ELF-1 (cell line): ENCODE measurements at places on chromosomes 12 and 14.
A peak's percentile ranks its signal among the peaks of the same experiment; 100 is the strongest.

DNA sequence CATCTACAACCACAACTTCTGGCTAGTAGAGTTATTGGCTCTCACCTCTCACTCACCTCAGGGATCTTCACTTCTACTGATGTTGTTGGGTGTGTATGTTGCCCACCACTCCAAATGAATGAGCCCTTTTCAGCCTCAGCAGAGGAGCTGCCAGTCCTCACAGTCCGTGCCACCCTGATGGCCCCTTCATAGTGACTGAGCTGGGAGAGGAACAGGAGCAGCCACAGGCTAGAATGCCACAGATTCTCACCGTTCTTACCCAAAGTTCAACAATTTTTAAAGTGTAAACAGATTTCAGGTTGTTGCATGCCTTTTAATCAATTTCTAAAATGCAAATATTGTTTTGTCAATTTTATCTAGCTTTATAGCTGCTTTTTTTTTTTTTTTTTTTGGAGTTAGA is 74.5 kb upstream of the DNM1L start:
- DNase-seq = no peak

GRCh38 chr12:75656648-75657047 is 145.2 kb upstream of the KRR1 start:
- DNase-seq = no peak

DNA sequence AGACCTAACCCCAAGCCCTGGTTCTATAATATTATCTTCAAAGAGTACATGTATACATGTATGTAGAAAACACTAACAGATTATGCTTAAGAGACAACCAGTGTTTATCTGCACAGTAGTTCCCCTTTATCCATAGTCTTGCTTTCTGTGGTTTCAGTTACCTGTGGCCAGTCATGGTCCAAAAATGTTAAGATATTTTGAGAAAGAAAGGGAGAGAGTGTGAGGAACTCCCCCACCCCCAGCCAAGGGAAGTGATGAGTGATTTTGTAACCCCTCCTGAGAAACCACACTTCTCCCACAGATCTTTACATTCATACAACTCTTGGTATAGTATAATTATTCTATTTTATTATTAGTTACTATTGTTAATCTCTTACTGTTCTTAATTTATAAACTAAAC is 77.3 kb upstream of the CNTN1 start:
- DNase-seq = no peak

DNA sequence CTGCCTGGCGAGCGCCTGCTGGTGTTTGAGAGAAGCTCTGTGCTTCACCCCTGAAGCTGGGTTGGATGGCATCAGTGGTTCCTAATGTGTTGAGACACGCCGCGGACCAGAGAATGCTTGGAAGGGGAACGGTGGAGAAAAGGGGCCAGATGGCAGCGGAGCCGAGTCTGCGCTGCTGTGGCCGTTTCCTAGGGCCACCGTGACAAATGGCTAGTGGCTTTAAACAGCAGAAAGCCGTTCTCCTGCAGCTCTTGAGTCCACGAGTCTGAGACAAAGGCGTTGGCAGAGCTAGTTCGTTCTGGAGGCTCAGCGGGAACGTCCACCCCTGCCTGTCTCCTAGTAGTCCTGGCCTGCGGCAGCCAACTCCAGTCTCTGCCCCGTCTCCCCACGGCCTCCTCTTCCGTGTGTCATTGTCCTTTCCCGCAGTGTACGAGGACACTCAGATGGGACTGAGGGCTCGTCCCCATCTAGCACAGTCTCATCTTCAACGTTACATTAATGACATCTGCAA is 103.6 kb downstream of the ADGRD1 start:
- no peak for DNase-seq

GRCh38 chr12:19741132-19741489 is 301.8 kb downstream of the AEBP2 start:
- DNase-seq = no peak

GRCh38 chr12:12563290-12563928 is 746 bp upstream of the DUSP16 start:
- DNase-seq = no peak

- DNase-seq = no peak
Observed at GRCh38 chr14:32186248-32186647, 15.6 kb upstream of the RNU6-7 start.

DNA sequence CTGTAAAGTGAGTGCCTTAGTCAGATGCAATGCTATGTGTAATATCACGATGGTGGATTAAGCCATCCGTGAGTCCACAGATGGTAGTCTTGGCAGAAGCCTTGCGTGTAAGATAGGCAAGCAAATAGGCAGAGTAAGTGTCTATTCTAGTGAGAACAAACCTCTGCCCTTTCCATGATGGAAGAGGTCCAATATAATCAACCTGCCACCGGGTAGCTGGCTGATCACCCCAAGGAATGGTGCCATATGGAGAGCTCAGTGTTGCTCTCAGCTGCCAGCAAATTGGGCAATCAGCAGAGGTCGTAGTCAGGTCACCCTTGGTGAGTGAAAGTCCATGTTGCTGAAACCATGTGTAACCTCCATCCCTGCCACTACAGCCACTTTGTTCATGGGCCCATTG is 371.2 kb upstream of the LRFN5 start:
- no peak for DNase-seq

GRCh38 chr12:16857456-16857923 is 251.5 kb upstream of the LMO3 start:
- no peak for DNase-seq

DNA sequence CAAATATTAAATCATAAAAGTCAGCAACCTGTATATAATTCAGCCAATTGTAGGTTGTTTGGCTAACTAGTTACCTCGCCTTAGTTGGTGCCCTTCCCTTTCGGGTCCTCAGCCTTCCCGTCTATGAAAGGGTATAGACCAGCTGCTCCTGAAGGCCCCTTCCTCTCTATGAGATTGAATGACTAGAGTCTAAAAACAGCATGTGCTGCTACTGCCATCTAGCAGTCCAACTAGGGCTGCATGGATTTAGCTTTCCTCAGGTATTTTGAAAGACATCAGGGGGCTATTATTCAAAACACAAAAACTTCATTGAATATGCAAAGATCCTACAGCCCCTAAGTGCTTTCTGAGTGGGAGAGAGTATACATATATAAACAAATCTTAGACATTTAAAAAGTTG is 37.0 kb upstream of the TMEM263 start:
- peak; percentile 41 for DNase-seq

- no peak for DNase-seq
Observed at GRCh38 chr12:20822415-20822814, 11.9 kb downstream of the SLCO1B3 start.

GRCh38 chr14:77882098-77882497 is 82.2 kb downstream of the ADCK1 start:
- DNase-seq = no peak

GRCh38 chr12:54007538-54008259 is 1.1 kb upstream of the HOXC8 start:
- DNase-seq = no peak

GRCh38 chr12:112590281-112590680 is 171.5 kb downstream of the PTPN11 start:
- DNase-seq = peak; percentile 4

- DNase-seq = no peak
Observed at GRCh38 chr12:109621211-109621694, 47.7 kb downstream of the MVK start.

GRCh38 chr14:54192610-54193009 is 204.2 kb upstream of the CDKN3 start:
- no peak for DNase-seq

GRCh38 chr14:104518659-104519350 is 60.8 kb upstream of the C14orf180 start:
- DNase-seq = no peak

DNA sequence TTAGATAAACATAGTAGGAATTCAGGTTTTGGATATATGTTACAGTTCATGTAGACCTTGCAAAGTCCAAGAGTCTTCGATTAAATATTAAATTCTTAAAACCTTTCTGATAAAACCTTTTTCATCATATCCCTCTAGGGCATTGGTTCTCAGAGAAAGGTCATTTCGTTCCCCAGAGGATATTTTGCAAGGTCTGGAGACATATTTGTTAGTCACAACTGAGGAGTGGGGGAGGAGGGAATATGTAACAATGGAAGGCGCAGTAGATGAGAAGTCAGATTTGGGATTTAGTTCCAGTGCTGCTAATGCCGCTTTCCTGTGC is 5.3 kb downstream of the TMEM253 start:
- DNase-seq = no peak

GRCh38 chr12:89723276-89723675 is 14.6 kb upstream of the ATP2B1 start:
- no peak for DNase-seq

GRCh38 chr12:34097213-34097612 is 74.9 kb downstream of the ALG10 start:
- DNase-seq = no peak

GRCh38 chr14:86334355-86334754 is 804.4 kb downstream of the FLRT2 start:
- no peak for DNase-seq

GRCh38 chr14:104805326-104805678 is 4.4 kb downstream of the ZBTB42 start:
- DNase-seq = peak; percentile 25

DNA sequence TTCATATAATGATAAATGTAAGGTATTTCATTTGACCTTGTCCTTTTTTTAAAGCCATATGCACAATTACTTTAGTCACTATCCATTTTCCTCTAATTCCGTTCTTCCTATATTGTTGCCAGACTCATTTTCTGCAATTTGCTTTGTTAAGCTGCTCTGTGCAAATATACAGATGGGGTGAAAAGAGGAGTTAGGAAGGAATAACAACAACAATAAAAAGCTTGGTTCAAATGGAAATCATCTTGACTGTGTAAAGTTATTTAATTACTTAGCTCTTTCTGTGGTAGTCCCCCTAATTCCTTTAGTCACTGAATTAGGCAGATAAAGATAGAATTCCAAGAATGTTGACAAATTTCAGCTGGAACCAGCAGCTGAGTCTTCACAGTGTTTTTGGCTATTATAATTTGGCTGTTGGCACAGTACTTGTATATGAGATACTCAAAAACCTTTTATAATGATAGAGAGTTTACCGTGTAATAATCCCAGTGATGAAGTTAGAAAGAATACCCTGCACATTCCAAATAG is 838.0 kb downstream of the RPS29 start:
- no peak for DNase-seq

GRCh38 chr12:67457136-67457535 is 188.0 kb downstream of the CAND1 start:
- no peak for DNase-seq

- DNase-seq = no peak
Observed at GRCh38 chr12:70724444-70724843, 87.2 kb upstream of the PTPRB start.

GRCh38 chr12:131140697-131141096 is 187.0 kb downstream of the ADGRD1 start:
- DNase-seq = no peak

- no peak for DNase-seq
Observed at GRCh38 chr14:93536945-93537344, 106.2 kb downstream of the UNC79 start.

- DNase-seq = no peak
Observed at GRCh38 chr14:69664865-69665526, 53.6 kb downstream of the SUSD6 start.

DNA sequence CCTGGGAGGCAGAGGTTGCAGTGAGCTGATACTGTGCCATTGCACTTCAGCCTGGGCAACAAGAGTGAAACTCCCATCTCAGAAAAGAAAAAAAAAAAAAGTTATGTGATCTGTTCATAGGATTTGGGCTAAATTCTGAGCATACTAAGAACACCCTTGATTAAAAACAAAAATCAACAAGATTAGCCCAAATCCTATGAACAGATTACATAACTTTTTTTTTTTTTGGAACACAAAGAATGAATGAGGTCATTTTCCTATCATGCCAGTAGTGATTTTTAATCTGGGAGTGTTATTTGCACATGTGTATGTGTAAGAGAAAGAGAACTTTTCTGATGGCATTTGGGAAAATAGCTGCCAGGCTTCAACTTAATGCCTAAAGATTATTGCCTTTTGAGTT is 208.7 kb downstream of the ERC1 start:
- DNase-seq = no peak

DNA sequence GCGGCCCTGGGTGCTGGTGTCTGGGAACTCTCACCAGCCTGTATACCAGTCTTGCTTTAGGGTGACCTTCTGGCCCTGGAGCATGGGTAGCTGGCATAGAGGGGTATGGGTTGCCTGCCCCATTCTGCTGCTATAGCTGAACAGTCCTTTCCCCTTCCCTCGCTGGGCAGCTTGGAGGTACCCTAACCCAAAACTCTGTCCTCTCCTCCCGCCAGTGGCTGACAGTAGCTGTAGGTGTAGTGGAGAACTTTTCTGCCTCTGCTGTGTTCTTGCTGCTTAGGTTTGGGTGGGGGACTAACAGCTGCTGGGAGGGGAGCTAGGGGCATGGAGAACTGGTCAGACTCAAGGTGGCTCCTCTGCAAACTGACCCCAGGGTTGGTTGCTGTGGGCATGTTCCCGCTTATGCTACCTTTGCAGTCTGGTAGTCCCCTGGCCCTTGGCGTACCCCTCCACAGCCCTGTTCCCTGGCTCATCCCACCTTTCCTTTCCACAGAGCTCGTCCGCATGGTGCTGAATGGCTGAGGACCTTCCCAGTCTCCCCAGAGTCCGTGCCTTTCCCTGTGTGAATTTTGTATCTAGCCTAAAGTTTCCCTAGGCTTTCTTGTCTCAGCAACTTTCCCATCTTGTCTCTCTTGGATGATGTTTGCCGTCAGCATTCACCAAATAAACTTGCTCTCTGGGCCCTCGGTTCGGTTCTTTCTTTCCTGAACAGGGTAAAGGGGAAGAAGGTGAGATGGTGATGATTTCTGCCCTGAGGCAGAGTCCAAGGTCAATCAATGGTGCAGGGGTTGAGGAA is 2.9 kb downstream of the MYL6 start:
- DNase-seq = peak; percentile 14

GRCh38 chr12:19251481-19252132 is 122.1 kb downstream of the PLEKHA5 start:
- DNase-seq = no peak

DNA sequence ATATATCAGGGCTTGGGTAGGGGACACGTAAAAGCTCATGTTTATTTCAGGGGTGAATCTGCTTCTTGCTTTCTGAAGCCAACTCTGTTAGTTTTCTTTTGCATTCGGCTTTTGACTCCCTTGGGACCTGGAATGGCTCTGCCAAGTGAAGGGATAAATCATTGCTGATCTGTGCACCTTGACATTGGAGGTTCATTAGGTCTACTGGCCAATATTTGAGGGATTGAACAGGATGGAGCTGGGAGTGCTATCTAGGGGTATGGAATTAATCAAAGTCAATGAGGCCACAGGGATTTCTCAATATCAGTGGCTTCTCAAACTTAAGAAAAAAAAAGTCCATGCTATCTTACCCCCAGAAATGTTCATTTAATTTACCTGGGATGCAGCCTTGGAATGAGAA is 203.5 kb upstream of the RMST start:
- DNase-seq = no peak

DNA sequence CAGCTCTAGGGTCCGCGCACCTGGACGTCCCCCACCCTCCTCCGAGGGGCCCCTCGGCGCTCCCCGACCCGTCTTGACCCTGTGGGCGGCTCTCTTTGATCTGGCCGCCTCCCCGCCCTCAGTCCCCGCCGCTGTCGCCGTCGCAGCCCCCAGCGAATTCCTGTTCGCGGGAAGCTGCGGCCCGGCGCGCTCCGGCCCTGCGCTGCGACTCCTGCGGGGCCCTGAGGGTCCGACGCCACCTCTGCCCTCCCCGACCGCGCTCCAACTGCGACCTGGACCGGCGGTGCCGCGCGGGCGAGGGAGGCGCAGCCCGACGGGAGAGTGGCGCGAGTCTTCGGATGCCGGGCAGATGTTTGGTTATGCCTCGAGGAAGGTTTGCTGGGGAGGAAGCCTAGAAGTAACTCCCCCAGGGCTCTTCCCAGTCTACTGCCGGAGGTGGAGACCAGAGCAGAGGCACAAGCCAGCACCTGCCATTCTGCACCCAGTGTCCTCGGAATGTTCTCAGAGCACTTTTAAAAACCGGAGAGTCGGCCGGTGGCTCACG is 440 bp upstream of the ISM2 start:
- DNase-seq = peak; percentile 72
